ENCODE measurements at places on chromosomes 16 and 17.

DNA sequence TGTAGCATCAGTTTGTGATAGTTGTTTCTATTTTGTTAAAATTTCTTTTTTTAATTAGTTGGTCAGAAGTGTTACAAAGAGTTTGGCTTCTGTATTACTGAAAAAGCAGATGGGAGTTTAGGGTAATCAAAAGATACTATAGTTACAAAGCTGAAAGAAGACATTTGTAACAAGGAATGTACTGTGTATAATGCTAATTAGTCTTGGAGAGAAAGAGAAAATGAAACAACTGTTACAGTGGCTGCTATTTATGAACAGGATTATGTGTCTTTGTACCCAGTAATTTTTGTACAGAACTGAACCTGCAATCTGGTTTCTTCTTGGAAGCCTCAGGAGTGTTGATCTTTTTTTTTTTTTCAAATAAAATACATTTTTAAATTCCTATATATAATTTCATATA is 14.3 kb downstream of the GDPD1 start:
- DNase-seq: no peak

DNA sequence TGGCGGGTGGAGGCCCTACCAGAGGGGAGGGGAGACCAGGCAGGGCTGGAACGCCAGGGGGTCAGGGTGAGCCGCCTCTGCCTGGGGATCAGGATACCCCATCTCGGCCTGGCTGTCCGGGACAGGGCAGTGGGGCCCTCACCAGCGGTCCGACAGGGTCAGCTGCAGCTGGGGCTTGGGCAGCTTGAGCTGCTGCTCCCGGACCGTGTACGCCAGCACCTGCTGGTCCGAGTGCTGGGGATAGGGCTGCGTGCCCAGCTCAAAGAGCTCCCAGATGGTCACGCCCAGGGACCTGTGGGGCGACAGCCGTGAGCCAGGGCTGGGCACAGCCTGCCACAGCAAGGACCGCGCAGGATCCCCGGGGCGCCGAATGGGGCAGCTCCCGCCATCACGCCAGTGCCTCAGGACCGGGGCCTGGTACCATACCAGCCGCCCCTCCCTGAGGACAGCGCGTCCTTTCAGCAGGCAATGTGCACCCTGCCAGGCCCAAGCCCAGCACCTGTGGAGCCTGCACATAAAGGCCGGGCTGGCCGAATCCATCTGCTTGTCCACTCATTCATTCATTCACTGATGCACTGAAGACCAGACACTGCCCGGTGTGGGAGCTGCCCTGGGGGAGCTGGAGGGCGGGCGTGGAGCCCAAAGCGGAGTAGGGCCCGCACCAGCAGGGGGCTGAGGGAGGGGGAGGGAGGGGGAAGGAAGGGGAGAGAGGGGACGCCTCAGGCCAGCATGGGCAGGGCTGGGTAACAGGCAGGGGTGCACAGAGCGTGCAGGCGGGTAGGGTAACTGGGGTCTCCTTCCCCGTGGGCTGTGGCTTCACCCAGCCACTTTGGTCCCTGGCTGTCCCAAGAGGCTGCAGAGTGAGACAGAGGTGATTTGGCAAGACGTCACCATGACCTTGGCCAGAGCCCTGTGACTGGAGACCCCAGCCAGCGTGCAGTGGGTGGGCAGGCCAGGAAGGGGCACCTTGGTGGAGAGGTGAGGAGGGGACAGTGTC is 42.0 kb upstream of the PVALEF start:
- DNase-seq: no peak

GRCh38 chr16:46756772-46757171 is 8.6 kb upstream of the MYLK3 start:
- no peak for DNase-seq

GRCh38 chr16:64363039-64363438 is 758.8 kb downstream of the CDH11 start:
- no peak for DNase-seq

DNA sequence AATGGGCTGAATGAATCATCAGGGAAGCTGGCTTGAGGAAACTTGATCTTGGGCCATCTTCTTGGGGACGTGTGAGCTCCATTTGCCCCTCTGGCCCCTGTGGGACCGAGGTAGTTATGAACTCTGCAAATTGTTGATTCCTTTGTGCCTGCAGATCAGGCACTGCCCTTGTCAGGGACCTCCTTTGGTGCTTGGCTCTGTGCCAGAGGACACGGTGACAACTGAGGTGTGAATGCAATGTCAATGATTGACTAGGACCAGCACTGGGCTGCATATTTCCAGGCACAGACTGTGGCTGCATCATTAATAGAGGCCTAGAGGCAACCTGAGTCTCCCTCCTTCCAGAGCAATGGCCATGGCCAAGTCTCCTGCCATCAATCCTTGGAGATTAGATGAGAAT is 23.8 kb downstream of the PDILT start:
- DNase-seq: no peak

- no peak for DNase-seq
These were observed 319.1 kb downstream of the TOX3 start for GRCh38 chr16:52227851-52228250.

GRCh38 chr17:40111221-40112128 is 10.3 kb upstream of the MSL1 start:
- peak; percentile 65 for DNase-seq

DNA sequence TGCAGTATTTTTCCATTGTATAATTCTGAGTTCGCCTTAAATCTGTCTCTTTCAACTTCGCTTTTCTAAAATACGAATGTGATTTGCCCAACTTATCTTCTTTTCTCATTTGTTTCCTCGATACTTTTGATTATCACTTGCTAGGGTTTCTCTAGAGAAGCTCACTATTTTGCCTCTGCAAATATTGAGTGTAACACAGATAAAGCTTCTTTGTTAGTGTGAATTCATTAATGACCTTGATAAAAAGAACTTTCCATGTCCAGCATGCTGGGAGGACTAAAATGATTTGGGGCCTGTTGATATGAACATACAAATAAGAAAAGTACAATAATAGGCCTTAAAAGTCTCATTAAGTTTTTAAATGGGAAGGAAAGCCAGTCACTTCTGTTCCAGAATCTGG is 303.3 kb downstream of the MAP2K6 start:
- DNase-seq: no peak

- DNase-seq: no peak
These were observed 465.9 kb upstream of the ERCC4 start for GRCh38 chr16:13453938-13454553.

- no peak for DNase-seq
These were observed 91.1 kb downstream of the ASIC2 start for GRCh38 chr17:33202021-33202420.

- no peak for DNase-seq
These were observed 140.8 kb downstream of the PRKCA start for GRCh38 chr17:66443166-66443565.

GRCh38 chr16:12881182-12881581 is 20.2 kb upstream of the SHISA9 start:
- DNase-seq: no peak

- DNase-seq: no peak
These were observed 5.7 kb downstream of the SMIM5 start for GRCh38 chr17:75638893-75639292.

- peak; percentile 71 for DNase-seq
These were observed 331.2 kb downstream of the MAF start for GRCh38 chr16:79269211-79269863.

DNA sequence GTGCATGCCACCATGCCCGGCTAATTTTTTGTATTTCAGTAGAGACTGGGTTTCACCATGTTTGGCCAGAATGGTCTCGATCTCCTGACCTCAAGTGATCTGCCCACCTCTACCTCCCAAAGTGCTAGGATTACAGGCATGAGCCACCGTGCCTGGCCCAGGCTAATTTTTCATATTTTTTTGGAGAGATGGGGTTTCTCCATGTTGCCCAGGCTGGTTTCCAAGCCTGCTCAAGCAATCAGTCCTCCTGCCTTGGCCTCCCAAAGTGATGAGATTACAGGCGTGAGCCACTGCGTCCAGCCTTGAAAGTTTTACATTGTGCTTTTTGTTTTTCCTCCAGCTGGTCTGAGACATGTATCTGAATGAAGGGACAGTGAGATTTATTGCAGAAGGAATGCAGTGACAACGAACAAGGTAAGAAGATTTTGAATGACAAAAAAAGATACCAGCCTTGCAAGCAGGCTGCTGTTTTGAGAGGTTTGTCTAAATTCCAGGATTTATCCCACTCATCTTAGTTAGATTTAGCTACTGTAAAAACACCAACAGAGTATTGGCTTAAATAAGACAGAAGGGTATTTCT is 3.4 kb upstream of the ENGASE start:
- no peak for DNase-seq

DNA sequence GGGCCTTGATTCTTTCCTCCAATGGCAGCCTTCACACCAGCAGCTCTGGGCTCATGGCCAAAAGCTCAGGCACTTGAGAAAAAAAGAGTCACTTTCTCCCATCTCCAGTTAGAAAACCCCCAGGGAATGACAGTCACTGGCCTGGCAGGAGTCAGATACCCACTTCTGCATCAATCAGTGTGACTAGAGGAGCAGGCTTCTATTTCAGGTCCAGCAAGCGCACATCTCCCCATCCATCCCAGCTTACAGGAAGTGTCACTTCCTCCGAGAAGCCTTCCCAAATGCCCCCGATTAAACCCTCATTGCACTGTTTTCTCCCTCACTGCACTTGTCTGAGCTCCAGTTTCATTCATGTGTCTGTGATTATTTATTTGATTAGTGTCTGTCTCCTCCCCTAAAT is 30.4 kb upstream of the CCL1 start:
- DNase-seq: no peak

DNA sequence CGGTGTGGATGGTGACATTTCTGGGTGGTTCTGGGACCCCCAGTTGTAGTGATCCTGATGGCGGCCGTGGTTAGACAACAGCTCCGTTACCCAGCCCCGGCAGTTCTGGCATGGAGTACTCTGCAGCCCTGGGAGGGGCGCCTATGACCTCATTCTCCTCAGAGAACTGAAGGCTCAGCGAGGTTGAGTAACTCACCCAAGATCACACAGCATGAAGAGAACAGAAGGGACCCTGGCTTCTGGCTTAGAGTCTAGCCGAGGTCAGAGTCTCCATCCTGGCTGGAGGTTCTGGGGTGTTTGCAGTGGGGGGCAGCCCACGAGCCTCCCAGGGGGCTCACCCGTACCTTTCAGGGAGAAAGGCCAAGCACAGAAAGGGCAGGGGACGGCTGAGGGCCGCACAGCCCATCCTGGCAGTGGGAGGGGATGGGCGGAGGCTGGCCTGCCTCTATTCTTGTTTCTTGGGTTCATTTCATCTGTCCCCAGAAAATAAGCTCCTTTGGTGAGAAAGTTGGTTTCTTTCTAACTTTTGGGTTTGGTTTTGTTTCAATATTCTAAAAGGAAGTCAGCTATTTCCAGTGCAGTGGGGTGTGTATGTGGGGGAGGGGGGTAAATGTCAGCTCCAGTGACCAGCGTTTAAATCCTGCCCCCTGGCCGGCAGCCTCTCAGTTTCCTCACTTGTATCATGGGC is 13.2 kb downstream of the ZFPM1 start:
- no peak for DNase-seq

- DNase-seq: no peak
These were observed 3.0 kb upstream of the PPY start for GRCh38 chr17:43945074-43945829.

All from activated CD4-positive, alpha-beta T cell treated with anti-CD3 and anti-CD28 coated beads, Interleukin-2, amount 50 U/mL, for 24 hours (primary cell).